Glomerular endothelial cell (primary cell): ENCODE measurements at places on chromosomes 3 and 15.

GRCh38 chr15:69861331-69862171 is 236.2 kb downstream of the TLE3 start:
- DNase-seq = no peak

GRCh38 chr3:140316868-140317400 is 360.9 kb upstream of the TRIM42 start:
- no peak for DNase-seq

- peak; percentile 31 for DNase-seq
Observed at GRCh38 chr3:14410503-14411165, 8.2 kb downstream of the SLC6A6 start.

GRCh38 chr15:85763157-85763556 is 31.6 kb downstream of the KLHL25 start:
- no peak for DNase-seq

GRCh38 chr15:100661156-100661555 is 58.8 kb downstream of the ASB7 start:
- no peak for DNase-seq

DNA sequence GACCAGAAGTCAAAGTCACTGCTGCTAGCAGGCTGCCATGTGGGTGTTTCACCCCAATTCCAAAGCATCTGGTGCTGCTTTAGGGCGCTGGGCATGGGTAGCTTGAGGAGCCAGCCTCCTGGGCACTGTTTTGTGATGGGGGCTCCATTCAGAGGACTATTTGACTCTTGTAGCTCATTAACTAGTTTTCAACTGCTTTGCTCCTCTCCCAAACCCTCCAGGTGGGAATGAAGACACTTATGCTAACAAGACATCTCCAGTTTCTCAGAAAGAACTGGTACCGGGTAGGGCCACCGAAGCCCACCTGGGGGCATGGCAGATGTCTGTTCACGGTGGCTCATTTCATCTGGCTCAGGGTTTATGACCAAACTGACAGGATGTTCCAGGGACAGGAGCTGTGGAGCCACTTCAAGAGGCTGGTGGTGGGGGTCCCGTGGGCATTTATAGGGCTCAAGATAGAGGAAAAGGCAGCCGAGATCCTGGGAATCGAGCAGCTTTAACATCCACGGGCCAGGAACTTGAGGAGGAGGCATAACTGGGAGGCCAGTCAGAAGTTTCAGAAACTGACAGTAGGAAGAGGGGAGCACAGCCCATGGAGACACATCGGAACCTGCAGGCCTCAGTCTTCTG is 17.7 kb downstream of the AMOTL2 start:
- no peak for DNase-seq

DNA sequence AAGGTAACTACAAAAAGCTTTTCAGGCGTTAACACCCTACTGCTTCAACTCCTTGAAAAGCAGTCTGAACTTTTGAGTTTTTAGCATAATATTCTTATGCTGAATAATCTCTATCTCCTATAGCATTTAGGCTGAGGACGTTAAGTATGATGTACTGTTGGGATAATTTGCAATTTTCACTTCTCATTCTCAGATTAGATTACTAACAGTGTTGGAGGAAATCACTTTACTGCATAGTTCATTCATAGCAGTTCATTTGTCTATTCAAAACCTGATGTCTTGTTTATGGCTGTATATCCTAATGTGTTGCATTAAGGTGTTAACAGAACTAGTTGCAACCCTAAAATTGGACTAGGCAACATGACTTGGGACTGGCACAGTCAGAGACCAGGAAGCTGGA is 983.1 kb downstream of the FHIT start:
- DNase-seq = no peak

DNA sequence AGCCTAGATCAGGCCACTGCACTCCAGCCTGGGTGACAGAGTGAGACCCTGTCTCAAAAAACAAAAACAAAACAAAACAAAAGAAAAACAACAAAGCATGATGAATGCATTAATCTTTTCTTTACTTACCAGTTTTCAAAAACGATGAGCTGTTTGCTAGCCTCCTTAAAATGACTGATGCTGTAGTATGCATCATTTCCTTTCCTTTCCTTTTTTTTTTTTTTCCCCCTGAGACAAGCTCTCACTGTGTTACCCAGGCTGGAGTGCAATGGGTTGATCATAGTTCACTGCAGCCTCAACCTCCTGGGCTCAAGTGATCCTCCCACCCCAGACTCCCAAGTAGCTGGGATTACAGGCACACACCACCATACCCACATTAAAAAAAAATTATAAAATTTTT is 202.0 kb downstream of the ADAMTSL3 start:
- DNase-seq = no peak

DNA sequence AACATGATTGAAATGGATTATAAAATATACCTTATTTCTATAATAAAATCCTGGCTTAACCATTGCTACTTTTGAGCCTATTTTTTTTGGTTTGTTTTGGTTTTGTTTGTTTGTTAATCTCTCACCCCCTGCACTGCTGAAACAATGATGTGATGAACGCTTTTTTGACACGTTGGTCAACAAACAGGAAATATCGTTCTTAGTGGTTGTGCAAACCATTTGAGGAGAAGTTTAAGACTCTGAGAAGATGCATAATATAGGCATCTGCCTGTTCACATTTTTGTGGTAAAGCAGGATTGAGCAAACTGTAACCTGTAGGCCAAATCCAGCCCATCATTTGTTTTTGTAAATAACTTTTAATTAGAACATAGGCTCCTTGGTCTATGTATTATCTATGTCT is 75.5 kb upstream of the MDFIC2 start:
- no peak for DNase-seq

- DNase-seq = no peak
Observed at GRCh38 chr3:193732391-193732790, 139.4 kb downstream of the OPA1 start.

- DNase-seq = peak; percentile 54
Observed at GRCh38 chr3:149299938-149300801, 33.3 kb downstream of the TM4SF18 start.

DNA sequence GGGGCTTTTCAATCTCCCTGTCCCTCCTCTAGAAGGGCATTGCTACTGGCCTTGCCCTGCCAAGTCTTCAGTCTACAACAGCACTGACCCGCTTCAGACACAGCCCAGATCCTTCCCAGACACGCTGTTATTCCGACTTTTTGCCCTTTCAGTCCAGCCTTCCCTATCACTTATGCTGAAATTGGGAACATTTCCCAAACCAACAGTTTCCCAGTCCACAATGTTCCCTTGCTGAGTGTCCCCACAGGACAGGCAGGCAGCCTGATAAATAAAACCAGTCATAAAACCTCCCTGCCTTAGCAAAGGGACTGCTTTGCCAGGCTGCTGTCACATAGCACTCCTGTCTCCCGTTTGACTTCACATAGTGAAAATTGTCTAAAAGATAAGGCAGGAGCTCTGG is 43.5 kb downstream of the GOLGA6L2 start:
- DNase-seq = no peak

DNA sequence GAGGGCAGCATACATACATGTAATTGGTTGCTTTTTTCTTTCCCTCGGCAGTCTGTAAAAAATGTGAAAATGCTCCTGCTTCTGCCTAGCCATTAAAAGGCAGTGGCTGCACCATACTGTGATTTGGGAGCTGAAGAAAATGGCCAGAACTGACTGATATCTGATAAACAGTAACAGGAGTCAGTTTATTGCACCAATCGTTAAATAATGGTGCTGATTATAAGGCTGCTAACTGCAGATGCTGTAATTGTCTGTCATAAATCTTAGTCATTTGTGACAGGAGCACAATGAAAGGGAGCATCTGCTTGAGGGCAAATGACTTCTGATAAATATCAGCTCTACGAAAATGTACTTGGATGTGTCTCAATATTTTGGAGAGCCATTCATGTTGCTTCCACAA is 263.1 kb upstream of the DNAJC19 start:
- no peak for DNase-seq

GRCh38 chr15:63587527-63587926 is 9.7 kb upstream of the FBXL22 start:
- DNase-seq = no peak

- no peak for DNase-seq
Observed at GRCh38 chr3:180408654-180409053, 193.3 kb upstream of the TTC14 start.

DNA sequence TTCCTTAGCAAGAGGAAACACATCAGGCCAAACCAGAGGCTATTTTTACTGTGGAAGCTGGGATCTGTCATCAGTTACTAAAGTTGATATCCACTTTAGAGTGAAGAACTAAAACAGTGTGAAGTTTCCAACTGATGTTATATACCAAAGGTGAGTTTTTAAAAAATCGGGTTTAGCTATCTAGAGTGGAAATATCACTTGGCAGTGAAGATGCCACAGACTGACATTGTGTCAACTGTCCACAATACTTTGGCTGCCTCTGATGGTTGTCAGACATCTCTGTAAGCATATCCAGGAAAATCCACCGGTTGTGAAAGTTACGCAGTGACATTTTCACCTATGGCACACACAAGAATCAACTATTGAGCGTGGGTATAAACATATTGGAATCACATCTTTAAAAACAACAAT is 9.2 kb downstream of the ZIC1 start:
- DNase-seq = no peak

DNA sequence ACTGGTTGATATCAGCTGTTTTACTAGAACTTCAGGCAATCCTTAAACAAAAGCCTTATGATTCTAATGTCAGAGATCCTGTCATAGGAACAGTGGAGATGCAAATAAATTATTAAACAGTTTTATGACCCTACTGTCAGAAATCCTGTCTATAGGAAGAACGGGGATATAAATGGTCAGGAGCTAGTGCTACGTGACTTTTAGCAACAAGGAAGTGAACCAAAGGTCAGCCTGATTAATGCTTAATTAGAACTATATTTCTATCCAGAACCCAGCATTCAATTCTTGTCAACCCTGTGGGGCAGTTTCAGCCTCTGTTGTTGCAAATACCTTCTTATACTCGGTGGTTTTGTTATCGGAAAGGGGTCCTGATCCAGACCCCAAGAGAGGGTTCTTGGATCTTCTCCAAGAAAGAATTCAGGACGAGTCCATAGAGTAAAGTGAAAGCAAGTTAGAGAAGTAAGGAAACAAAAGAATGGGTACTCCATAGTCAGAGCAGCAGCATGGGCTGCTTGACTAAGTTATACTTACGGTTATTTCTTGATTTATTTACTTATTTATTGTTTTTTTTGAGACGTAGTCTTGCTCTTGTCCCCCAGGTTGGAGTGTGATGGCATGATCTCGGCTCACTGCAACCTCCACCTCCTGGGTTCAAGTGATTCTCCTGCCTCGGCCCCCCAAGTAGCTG is 59.9 kb upstream of the RNU6-1 start:
- DNase-seq = no peak

DNA sequence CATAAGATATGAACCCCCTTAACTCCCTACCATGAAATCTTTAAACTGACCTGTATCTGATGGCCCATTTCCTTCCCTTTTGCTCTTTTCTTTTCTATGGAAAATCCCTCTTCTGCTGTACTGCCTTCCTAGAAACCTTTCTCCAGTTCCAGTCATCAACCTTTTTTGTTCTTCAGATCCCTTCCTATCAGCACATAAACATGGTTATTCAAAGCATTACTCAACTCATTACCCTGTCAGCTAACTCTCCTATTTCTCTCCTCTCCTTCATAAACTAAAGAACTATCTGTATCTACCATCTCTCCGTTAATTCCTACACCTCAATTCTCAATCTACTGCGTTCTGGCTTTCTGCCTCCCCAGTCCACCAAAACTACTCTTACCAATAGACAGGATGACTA is 13.0 kb downstream of the TERC start:
- DNase-seq = no peak

GRCh38 chr3:75894234-75894633 is 108.9 kb upstream of the ZNF717 start:
- no peak for DNase-seq

- no peak for DNase-seq
Observed at GRCh38 chr15:66287461-66288057, 5.8 kb upstream of the DIS3L start.

DNA sequence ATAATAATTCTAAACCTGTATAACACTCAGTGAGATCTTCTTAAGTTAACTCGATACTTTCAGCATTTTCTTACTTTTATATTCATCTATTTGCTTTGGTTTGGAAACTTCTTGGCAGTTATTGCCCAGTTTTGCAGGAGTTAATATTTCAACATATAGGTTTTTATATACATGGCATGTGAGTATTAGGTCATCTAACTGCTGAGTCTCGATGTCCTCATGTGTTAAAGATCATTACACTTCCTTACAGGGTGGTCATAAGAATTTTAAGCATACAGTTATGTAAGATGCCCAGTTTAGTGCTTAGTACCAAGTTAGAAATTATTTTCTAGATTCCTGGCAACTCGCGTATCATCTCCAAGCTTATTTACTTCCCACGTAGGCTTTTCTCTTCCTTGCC is 62.9 kb downstream of the TMEM39A start:
- no peak for DNase-seq

- no peak for DNase-seq
Observed at GRCh38 chr15:29568840-29569532, 253.3 kb downstream of the TJP1 start.

GRCh38 chr15:80464951-80465625 is 60.9 kb downstream of the ARNT2 start:
- no peak for DNase-seq

DNA sequence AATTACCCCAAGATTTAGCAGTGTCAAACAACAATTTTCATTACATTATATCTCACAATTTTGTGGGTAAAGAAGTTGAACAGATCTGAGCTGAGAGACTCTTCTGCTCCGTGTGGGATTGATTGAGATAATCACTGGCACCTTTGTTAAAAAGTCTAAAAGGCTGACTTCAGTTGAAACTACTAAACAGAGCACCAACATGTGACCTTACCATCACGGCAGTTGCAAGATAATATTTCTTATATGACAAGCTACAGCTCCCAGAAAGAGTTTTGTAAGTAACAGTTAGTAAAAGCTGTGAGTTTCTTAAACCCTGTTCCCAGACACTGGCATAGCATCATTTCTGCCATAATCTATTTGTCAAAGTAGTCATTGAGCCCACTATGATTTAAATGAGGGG is 25.0 kb downstream of the CGGBP1 start:
- DNase-seq = no peak

GRCh38 chr15:93347986-93348385 is 259.0 kb upstream of the RGMA start:
- no peak for DNase-seq

DNA sequence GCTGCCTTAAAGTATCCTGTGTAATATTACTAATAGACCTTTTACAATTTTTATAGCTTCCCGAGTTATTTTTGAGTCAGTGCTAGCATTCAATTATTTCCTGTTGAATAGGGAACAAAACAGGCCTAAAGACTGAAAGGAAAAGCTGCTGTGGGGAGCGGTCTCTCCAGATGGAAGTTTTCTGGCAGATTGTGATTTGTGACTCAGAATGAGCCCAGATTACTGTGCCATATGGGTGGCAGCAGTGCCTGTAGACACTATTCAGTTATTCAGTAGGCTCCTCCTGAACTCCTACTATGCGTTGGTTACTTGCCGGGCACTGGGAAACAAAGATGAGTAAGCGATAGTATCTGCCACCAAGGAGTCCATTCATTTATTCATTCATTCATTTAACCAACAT is 211.8 kb downstream of the CHST2 start:
- peak; percentile 63 for DNase-seq

GRCh38 chr15:51405693-51406523 is 64.5 kb downstream of the GLDN start:
- DNase-seq = no peak

GRCh38 chr3:59386165-59386564 is 336.3 kb upstream of the CFAP20DC start:
- DNase-seq = no peak

GRCh38 chr3:51353131-51353530 is 32.0 kb upstream of the MANF start:
- DNase-seq = no peak
